Vagina (tissue), 2 donors: ENCODE measurements at places on chromosomes 2 and 18. TPM values are rescaled to one million over a fixed set of nuclear protein-coding genes. Genes with fewer than 3 reads are reported as not detected.
A peak's percentile ranks its signal among the peaks of the same experiment; 100 is the strongest.

DNA sequence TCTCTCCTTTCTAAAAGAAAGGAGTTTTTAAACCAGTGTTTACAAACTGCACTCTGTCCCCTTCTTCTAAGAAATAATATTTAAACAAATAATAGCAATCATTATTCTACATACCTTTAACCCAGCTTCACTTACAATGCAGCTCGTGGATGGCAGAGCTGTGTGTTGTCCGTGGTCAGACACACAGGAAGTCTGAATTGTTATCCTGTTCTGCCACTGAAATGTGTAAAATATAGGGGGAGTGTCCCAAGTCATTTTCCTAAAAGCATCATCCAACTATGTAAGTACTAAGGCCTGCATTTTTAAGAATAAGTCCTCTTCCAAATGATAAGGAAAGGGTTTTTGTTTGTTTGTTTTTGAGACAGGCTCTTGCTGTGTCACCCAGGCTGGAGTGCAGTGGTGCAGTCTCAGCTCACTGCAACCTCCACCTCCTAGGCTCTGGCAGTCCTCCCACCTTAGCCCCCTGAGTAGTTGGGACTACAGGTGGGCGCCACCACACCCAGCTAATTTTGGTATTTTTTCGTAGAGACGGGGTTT lies 2.7 kb upstream of the PPP4R1 start:
- no peak for DNase-seq

GRCh38 chr2:26874514-26874913 lies 26.6 kb downstream of the DPYSL5 start:
- DNase-seq = no peak

DNA sequence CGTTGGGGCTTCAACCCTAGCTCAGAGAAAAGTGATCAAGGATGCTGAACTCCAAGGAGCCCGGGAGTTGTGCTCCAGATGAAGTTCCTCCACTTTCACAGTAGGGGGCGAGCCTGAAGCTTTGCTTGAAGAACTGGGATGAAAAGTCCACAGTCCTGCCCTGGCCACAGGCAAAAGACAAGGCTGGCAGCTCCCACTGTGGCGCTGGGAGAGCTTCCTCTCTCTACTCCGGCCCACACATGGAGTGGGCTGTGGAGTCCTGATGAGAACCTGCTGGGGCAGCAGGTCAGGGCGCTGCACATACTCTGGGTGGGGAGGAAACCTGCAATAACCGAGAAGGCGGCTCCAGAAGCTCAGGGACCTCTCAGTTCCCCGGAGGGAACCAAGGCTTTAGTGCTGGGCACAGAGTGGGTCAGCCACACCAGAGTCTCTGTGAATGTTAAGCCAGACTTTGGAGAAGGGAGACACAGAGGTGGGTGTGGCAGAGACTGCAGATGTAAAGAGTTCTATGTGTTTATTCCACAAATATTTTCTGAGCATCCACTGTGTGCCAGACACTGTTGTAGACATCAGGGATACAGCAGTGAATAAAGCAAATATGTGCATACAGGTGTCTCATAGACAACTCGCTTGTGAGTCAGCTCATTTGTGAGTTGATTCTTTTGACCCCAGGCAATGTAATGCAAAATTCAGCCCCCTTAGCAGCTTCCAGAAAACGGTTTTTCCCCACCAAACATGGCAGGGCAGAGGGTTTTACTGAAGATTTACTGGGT lies 48.0 kb upstream of the MRPL33 start:
- DNase-seq = no peak

DNA sequence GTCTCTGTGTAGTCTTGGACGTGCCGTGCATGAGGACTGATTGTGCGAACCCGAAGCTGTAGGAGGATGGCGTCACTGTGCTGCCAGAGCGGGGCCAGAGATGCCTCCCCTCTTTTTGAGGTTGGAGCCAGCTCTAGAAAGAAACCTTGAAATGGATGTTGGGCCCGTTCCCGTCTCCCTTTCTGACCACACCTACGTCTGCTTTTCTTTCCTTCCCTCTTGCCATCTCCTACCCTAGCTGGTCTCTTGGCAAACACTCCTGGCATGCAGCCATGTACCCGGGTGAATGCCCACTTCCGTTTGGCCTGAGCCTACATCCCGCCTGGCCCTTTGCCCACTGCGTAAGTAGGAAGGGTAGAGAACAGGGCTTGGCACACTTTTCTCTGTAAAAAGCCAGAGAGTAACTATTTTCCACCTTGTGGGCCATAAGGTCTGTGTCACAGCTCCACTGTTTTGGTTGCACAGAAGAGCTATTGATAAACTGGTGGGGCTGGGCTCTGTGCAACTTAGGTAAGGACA lies 37.4 kb downstream of the SH3BP4 start:
- no peak for DNase-seq

Gene ZNF804A
- 1.2 TPM for total RNA-seq

DNA sequence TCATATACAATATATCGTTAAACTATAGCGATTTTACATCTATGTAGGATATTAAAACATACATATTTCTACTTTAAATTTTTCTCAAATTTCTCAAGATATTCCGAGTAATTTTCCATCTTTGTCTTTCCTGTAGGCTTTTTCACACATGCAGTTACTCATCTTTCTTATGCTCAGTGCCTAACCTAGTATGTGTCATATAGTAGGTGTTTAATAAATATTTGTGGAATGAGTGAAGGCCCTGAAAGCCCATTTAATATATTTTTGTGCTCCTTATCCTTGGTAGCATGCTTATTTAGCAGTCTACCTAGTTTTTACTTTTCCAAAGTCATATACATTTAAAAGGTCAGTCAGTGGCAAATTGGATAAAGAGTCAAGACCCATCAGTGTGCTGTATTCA lies 67.3 kb downstream of the ITGB6 start:
- DNase-seq = no peak

DNA sequence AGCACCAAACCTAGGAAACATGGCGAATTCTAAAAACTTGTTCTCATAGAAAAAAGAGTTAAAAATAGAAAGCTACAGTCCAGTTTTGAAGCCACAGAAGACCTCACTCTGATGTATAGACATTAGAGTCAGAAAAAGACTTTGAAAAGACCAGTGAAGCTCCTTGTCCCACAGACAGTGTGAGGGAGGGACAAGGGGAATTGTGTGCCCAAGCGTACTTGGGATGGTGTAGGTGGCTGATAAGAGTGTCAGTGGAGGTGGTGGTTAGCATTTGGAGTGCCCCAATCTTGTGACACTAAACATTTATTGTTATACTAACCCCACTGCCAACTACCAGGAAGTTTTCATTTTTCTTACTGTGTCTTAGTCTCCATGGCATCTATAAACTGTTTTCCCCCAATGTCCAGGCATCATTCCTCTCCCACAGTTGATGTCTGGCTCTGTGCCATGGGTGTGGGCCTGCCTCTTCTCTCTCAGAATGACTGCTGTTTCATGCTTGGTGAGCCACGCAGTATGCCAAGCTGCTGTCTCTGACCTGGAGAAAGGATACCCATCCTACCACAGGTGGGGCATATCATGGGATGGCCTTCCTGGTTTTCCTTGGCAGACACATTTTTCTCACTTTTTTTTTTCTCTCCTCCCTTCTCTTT lies 161.4 kb downstream of the RPIA start:
- no peak for DNase-seq

DNA sequence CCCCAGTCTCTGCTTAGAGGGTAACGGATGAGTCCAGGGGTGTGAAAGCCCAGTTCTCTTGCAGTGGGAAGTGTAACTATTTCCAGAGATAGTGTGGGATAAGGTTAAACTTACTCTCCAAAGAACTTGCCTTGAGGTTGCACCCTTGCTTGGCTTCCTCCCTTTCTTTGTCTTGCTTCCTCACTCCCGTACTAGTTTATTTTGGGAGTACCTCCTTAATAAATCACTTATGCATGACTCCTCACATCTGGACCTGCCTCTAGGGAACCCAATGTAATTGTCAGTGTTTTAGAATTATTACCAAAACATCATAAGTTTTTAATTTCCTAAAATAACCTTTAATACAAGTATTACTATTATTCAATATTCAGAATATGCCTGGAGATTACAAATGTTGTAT lies 35.2 kb downstream of the CPO start:
- DNase-seq = no peak

Gene NT5C1B
- total RNA-seq = not detected

- DNase-seq = no peak
Measured at GRCh38 chr2:201116115-201116958, at the start of gene CFLAR. CFLAR (plus strand) TSS chr2:201116164; CDS start chr2:201129866, 13,702 bp downstream.

- DNase-seq = no peak
Measured at GRCh38 chr2:33552758-33553461, 46.2 kb downstream of the FAM98A start.

- DNase-seq = no peak
Measured at GRCh38 chr2:236576087-236576486, 6.5 kb downstream of the ACKR3 start.

DNA sequence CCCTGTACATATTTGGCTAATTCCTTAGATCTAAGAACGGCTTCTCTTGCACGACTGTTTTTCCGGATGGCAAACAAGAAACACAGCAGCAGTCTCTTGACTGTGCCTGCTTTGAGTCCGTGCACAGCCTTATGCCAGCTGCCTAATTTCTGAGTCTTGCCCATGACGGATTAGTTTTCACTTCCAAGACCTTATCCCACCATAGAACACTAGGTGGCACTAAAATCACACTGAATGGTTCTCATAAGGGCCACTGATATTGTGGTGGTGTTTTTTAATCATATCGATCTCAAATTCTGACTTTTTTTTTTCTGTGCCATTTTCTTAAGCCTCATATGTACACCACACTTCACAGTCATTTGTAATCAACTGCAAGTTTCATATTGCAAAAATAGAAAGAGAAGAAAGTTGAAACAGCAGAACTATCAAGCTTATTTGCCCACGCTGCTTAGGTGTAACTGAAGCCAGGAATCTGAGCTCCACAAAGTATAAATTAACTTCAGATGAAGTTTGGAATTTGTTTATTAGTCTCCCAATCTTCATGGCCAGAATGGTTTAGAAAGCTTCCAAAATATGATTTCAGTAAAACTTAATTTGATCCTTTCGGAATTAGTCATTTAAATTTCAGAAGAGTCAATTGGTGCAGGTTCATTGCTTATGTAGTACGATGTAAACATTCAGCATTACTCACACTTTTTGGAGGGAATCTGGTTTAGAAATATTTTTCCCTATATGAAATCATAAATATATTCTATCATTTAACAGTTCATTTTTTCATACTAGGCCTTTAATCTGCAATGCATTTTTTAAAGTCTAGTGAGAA lies 45.5 kb upstream of the SCN7A start:
- DNase-seq = no peak

DNA sequence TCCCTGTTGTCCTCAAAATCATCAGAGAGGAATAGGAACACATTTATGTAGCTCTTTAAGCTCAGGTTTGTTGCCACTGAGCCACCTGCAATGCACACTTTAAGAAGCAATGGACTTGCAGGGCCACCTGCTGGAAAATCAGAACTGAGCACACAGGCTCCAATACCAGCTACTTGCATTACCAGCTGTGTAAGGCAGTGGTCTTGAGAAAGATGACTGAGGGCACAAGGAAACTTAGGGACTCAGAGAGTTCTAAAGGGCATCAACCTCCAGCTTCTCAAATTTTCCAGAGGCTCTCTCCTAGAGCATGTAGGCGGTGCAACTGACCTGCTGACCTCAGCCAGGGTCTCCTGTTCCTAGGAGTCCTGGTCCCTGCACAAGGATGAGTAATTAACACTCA lies 2.5 kb upstream of the CNDP2 start:
- DNase-seq = peak; percentile 86

Gene MYL12B
- 214 TPM for total RNA-seq

- DNase-seq = no peak
Measured at GRCh38 chr18:41504316-41504715, 450.7 kb upstream of the PIK3C3 start.

Gene MYO7B
- total RNA-seq = not detected

DNA sequence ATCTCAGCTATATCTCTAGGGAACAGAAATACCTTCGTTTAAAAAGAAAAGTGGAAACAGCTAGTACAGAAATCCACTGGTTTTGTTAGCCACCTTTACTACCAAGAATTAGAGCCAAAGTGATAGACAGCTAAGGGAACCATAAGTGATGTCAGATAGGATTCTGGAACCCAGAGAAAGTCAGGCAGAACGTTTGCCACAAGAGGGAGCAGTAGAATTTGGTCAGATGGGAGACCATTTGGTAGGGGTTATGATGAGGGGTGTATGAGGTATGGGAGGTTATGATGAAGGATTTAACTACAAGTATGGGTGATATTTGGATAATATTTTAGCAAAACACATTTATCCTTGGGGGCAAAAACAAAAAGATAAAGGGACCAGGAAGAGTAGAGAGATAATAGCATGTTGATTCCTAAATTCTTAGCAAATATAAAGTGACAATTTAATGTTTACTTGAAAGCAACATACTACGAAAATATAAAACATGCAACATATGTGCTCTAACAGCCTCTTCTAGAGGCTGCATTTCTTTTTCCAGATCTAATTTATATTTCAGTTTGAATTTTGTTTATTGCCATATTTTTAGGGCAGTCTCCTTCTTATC lies 3.3 kb downstream of the SLC8A1 start:
- no peak for DNase-seq

Gene CXCR1
- 0.49 TPM for total RNA-seq

Gene TRIM43
- not detected for total RNA-seq

Gene RUFY4
- total RNA-seq = not detected

DNA sequence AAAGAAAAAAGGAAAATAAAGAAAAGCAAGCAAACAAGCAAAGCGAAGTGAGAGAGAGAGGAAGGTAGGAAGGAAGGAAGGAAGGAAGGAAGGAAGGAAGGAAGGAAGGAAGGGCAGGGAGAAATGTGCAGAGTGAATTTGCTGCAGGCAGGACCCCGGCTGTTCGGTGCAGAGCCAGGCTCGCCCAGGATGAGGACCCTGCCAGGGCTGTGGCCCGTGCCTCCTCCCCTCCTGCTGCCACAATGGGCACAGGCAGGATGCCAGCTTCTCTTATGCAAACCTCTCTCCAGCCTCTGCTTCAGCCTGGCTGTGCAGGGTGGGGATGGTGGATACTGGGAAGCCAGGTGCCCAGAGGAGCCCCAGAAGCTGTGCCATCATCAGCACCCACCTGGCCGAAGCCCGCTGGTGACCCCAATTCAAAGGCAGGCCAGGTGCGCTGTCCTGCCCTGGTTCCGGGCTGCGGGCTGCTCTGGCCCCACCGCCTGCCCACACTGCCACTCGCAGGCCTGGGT lies 3.2 kb downstream of the GPR17 start:
- no peak for DNase-seq

Gene NT5DC4
- total RNA-seq = not detected

GRCh38 chr18:27311114-27311513 lies 126.0 kb upstream of the CHST9 start:
- no peak for DNase-seq

DNA sequence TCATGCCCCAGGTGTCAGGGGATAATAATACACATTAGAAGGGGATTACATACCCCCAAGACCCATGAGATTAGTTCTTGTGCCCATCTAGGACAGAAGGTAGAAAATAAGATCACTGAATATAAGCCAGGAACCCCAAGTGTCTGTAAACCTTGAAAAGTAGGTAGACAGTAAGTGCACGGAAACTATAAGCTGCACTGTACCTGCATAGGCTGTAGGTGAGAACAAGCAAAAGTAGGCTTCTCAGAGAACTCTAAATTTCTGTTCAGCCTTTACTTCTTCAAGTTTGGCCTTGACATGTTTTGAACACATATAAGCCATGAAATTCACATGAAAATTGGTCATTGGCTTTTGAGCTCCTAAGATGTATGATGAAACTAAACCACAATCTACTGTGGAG lies 113.0 kb upstream of the FSIP2 start:
- no peak for DNase-seq

Gene EGR4
- not detected for total RNA-seq
